ENCODE measurements at places on chromosomes 11 and 22.

DNA sequence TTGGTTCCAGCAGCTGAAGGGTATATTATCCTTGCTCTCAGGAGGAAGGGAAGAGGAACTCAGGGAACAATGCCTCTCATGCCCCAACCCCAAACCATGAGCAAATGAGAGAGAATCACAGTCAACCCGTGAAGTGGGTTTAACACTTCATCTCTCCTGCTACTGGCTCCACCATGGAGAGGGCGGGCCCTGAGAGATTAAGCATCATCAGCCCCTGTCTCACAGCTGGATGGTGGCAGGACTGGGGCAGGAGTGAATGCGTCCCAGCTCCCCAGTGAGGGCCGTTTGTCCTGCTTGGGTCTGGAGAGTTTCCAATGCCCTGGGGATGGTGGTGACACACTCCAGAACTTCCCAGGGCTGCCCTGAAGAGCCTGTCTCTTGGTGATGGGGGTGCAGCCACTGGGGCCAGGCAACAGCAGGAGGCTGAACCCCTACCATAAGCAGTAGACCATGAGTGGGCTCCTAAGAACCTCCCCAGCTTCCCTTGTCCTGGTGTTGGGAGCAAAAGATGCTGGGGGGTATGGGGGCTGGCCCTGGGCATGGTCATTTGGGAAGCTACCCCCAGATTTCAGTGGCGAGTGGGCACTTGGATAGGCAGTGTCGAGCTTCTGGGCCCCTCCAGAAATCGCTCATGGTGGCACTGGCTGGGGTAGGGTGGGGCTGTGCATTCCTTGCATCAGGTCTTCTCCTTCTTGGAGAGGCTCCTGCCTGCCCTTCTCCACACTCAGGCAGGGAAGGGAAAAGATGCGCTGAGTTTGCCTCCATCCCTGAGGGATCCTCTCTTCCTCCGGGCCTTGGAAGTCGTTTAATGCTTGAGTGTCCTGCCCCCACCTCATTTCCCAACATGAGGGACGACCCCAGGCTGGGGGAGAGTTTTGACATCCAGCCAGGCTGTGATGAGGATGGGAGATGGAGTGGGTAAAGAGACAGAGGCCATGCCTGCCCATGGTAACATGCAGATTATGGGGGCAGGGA, 157.5 kb downstream of the ST3GAL4 start:
- no peak for DNase-seq

GRCh38 chr11:3139086-3139440, 26.0 kb downstream of the OSBPL5 start:
- no peak for DNase-seq

DNA sequence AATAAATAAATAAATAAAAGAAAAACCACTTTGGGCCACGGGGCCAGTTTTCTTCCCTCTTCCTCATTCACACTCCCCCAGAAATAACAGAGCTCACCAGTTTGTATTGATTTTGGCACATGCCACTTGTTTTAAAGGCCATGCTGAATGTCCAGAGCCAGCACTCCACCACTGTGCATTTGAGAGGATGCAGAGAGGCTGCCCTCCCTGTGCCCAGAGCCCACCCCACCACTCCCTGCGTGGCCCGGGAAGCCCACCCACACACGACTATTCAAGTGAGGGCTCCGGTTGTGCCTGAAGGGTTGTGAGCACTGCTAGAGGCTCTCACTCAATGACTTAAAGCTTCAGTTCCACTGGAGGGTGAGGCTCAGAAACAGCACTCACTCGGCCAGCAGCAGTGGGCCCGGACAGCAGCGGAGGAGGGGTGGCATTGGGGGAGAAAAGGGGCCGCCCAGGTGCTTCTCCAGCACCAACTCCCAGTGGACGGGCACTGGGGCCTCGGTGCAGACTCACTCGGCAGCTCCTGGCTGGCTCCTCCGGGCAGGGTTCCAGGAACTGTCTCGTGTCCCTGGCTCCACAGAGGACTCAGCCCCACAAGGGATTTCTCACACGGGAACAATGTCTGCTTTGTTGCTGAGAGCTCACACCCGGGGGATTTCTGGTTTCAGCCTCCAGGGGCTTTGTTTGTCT, 112.7 kb downstream of the SHANK2 start:
- DNase-seq = no peak

DNA sequence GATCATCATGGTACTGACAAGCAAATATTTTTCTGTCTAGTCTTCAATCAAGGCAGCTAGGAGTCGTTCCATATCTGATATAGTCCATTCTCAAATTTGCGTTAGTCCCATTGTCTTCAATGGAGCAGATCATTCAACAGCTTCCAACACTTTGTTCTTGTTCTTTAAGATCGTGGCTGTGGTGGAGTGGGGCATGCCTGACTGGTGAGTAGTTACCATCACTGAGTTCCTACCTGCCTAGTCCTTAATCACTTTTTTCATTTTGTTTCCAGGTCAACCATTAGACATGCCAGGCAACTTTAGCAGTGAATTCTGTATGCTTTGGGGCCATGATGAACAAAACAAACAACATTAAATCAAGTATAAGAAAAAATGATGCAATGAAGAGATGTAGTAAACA, 693.1 kb upstream of the KIRREL3 start:
- DNase-seq = no peak

DNA sequence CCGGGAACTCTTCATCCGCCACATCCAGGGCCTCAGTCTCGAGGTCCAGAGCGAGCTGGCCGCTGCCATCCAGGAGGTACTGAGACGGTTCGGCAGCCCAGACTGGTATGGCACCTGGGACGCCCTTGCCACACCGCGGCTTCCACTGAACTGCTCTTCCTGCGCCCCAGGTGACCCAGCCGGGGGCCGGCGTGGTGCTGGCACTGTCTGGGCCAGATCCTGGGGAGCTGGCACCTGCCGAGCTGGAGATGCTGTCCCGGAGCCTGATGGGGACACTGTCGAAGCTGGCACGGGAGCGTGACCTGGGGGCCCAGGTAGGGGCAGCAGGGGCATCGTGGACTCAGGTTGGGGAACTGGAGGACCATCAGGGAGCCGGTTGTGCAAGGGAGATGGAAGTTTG, 1.4 kb downstream of the CCDC88B start:
- no peak for DNase-seq

- no peak for DNase-seq
Observed at GRCh38 chr11:32396331-32396730, 39.0 kb downstream of the WT1 start.

- no peak for DNase-seq
Observed at GRCh38 chr11:96794152-96794551, 404.3 kb downstream of the JRKL start.
